ENCODE measurements at places on chromosomes 2 and 18.

DNA sequence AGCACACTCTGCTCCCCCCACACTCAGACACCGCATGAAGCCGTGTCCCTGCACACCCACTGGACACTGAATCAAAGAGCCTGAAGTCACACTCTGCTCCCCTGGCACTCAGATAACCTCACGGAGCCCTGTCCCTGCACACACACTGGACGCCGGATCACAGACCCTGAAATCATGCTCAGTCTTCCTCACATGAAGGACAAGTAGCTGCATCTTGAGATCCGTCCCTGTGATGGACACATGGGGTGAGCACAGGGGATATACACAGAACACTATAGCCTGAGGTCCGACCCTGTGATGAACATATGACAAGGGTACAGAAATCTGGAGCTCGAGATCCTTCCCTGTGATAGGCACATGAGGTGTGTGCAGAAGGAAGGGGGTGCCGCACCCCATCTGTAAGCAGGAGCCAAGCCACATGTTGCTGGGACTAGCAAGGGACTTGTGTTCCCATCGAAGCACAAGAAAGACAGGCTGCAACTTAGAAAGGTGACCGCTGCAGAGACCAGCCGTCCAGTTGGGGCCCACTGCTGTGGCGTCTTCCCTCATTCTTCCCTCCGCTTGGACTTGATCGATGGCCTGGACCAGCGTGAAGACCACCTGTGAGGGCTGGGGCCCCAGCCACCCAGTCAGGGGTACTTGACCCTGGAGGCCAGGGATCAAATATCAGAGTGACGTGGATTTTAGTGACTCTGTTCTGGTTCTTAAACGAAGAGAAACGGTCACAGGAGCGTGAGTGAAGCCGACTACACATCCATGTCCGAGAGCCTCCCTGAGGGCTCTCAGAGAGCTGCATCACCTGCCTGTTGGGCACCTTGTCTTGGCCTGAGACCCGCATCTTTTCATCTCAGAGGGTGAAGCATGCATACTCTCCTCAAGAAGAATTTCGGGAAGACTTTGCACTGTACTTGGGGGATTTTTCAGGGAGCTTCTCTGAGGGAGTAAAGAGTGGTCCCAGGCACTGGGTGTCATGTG is 391.7 kb upstream of the SALL3 start:
- DNase-seq, result no peak

DNA sequence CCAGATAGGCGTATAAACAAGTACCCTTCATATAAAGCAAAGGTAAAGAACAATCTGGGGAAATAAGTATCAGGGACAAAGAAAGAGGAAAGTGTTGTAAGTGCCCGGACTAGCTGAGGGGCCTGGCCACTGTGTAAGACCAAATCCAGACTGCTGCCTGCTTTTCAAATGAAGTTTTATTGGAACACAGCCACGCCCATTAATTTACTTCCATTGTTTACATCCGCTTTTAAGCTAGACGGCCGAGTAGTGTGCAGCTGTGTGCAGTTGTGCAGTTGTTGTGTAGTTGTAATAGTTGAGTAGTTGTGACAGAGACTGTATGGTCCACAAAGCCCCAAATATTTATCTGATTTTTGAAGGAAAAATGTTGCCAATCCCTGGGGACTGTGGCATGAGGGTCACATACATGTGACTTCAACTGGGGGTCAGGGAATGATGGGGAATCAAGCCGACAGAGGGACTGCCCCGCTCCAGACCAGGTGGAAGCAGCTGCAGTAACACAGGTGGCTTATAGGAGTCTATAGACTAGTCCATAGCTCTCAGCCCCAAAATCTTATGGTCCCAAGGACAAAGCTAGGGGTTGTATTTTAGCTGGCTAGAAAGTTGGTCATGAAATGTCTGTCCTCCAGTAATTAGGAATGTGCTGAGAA is 30.0 kb downstream of the FHL2 start:
- DNase-seq, result no peak

GRCh38 chr2:29082804-29083495 is 8.6 kb upstream of the PCARE start:
- DNase-seq, result no peak

DNA sequence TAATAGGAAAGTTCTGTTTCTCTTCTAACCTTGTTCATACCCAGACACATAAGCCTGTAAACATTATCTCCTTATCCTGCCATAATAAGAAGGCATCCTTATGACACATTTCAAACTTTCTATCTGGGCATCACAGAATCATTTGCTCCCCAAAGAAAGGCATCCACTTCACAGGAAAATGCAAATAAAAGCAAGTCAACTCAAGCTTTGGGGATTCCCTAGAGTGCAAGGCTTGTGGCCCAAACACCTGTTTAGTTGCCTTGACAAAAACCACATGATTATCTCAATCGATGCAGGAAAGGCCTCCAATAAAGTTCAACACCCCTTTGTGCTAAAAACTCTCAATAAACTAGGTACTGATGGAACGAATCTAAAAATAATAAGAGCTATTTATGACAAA is 195.7 kb upstream of the GALNT5 start:
- no peak for DNase-seq

DNA sequence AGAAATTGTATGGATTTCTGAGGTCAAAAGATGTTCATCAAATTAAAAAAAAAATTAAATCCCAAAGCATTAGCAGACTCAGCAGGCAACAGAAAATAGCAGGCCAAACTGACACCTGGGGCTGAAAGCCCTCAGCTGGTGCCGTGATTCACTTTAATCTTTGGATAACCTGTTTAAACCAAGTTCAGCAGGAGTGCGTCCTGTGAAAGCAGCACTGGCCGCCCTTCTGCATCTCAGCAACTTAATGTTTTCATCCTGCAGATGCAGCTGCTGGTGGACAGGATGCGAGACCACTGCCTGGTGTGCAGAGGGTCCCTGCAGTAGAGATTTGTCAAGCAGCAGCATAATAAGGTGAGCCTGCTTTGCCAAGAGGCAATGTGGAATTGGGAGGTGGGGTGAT is 41.2 kb downstream of the CCDC68 start:
- no peak for DNase-seq

- DNase-seq, result no peak
Observed at GRCh38 chr2:149629026-149629425, 41.5 kb upstream of the MMADHC start.

GRCh38 chr2:165584126-165584654 is 114.7 kb downstream of the CSRNP3 start:
- no peak for DNase-seq

DNA sequence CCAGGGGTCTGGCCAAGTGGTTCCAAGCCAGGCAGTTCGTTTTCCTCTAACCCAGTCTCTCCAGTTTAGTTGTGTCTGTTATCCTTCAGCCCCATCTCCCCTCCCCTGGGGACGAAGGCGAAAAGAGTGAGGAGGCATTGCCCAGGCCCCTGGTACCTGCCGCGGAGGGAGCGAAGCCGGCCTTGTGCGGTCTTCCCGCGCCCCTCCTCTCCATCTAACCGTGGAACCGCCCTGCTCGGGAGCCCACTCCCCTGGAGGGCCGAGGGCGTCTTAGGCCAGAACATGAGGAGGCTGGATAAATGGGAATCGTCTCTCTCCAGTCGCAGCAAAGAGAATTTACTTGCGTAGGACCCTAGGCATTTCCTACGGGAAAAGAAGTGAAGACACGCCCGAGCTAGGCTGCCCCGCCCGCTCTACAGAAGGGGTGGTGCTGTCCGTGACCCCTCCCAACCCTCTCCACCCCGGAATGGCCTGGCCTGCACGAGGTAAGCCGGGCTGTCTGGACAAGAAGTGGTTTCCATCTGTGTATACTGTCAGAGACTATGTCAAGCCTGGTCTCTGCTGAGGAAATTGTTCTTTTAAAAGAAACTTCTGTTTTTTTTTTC is 156.2 kb downstream of the MIB1 start:
- peak; percentile 15 for DNase-seq

GRCh38 chr2:25081237-25081790 is 39.4 kb downstream of the EFR3B start:
- no peak for DNase-seq

GRCh38 chr2:39121523-39122063 is 742 bp upstream of the SOS1 start:
- no peak for DNase-seq

- DNase-seq, result no peak
Observed at GRCh38 chr2:181725476-181725875, 45.2 kb upstream of the NEUROD1 start.

- peak; percentile 9 for DNase-seq
Observed at GRCh38 chr2:96952016-96952750, 34.2 kb downstream of the FAM178B start.

GRCh38 chr2:105142239-105142638 is 99.3 kb upstream of the GPR45 start:
- no peak for DNase-seq

All from EH (cell line).